Nephron progenitor cell (in vitro differentiated cells): ENCODE measurements at places on chromosomes 3 and 15.

DNA sequence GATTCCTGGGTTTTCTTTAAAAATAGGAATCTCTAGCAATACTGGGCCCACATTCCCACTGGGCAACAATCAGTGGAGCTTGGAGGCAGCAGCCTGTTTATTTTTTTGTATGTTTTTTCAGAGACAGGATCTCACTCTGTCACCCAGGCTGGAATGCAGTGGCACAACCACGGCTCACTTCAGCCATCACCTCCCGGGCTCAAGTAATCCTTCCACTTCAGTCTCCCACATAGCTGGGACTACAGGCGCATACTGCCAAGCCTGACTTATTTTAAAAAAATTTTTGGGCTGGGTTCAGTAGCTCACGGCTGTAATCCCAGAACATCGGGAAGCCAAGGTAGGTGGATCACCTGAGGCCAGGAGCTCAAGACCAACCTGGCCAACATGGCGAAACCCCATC, 29.1 kb upstream of the GNB5 start:
- DNase-seq, result no peak

DNA sequence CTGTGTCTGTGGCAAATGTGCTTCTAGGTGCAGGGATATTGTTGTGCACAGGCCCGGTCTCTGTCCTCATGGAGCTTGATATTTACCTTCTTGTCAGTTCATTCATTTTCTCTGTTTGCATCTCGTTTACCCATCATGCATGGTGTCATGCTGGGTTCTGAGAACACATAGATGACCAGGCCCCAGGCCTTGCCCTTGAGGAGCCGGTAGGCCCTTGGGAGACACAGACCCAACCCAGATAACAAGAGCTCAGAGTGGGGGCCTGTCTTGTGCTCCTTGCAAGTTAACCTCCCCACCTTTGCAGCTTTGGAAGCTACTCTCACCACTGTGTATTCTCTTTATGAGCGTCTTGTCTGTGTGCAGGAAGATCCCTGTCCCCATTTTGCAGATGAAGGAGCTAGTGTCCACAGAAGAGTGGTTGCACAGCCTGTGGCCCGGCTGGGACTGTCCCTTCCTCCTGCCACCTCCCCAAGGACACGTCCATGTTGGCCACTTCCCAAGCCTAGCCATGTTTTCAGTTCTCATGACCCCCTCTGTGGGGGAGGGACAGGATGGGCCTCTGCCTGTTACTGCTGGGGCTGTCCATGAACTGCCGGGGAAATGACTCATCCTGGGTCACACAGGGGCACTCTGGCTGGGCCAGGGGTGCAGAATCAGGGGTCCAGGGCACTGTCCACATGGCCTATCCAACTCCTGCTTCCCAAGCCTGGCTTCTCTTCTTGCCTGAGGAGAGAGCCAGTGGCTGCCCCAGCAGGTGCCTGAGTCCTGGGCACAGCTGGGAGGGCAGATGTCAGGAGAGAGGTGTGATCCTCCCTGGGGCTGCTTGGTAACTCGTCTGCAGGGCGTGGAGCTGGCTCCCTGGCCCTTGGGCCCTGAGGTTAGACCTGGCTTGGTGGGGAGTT, 3.4 kb downstream of the SNX33 start:
- DNase-seq, result no peak

GRCh38 chr15:43105077-43105736, 631 bp downstream of the UBR1 start:
- no peak for DNase-seq

GRCh38 chr3:112508860-112509259, 9.6 kb upstream of the BTLA start:
- DNase-seq, result no peak

DNA sequence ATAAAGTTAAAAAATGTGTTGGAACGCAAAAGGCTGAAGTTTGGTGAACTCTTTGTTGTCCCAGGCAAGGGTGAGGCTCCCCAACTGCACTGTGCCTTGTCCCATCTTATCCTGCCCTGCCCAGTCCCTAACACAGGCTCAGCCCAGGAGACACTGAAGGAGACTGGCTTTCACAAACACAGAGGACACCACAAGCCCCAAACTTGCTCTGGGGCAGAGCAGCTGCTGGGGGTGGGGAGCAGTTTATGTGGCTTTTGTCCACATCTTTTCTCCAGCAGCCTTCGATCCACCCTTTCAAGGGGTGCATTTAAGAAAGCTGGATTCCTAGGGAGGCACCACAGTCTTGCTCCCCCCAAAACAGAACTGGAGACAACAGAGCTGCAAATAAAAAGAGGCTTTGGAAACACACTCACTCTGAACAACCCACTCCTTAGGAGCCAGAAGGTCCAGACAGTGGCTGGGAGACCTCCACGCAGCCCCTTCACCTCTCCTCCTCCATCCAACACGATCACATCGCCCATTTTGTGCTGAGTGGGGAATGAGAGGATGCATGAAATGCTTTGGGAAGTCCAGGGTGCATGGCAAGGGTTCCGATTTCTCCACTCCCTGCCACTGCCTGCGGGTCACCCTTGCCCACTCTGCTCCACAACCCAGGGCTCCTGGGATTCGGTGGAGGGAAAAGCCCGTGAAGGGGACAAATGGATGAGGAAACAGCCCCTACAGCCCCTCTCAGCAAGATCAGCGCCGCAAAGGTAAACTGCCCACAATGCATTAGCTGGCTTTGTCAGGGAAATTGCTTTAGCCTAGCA, 260.5 kb upstream of the TLE3 start:
- no peak for DNase-seq

GRCh38 chr3:18442756-18443664, 17.9 kb upstream of the SATB1 start:
- DNase-seq, result peak; percentile 5

GRCh38 chr3:20069178-20069532, 28.9 kb downstream of the KAT2B start:
- DNase-seq, result no peak

- no peak for DNase-seq
These were observed 77.2 kb downstream of the CADPS start for GRCh38 chr3:62798000-62798399.

- DNase-seq, result no peak
These were observed 120.3 kb downstream of the ARRDC4 start for GRCh38 chr15:98080791-98081190.

- DNase-seq, result no peak
These were observed 15.0 kb upstream of the CCDC39 start for GRCh38 chr3:180694321-180694720.

- DNase-seq, result no peak
These were observed 39.4 kb downstream of the MOBP start for GRCh38 chr3:39506863-39507262.

DNA sequence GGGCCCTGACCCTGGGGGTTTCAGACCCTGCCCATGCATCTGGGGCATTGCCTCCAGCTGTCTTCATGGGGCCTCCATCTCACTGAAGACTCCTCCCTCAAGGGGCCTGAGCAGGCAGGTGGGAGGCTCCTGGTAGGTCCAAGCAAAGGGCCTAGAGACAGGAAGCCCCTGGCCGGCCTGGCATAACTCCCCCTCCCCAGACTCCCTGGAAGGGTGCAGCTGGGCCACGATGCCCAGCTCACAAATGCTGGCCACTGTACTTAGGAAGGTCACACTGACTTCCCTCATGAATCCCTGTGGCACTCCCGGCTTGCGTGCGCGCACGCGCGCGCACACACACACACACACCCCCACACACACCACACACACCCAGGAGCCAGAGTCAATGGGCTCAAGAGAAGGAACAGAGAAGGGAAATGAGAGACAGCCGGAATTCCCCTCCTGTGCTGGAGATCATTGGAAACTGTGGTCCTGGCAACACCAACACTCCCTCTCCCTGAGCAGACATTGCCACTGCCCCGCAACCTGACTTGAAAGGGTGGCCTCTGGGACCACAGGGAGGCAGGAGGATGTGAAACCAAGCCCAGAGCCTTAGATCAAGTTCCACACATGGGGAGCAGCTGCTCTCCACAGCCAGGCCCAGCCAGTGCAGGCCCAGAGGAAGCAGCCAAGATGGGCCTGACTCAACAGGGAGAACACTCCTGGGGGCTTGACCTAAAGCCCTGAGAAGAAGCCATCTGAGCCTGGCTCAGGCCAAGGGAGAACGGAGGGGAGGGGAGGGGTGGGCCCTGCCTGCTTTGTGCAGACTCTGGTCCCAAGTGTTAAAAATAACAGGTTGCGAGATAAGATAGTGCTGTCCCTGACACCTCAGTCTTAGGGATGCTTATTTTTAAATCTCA, 69.7 kb downstream of the SCN5A start:
- no peak for DNase-seq

- peak; percentile 63 for DNase-seq
These were observed 61.5 kb upstream of the GRM7 start for GRCh38 chr3:6799264-6799915.

DNA sequence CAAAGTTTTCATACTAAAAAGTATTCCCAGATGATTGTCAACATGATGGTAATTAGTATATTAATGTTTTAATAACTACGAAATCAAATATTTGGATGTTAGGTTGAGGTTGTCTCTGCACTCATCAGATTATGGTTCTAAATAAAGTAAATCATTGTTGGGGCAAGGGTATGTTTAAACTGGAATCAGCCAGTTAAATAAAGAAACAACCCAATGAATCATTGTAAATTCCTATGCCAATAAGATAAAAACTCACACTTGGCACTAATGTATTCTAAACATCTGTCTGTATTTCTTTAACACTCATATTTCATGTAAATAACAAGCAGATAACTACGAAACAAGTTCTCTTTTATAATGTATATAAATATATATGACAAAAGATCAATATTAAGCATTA, 92.7 kb downstream of the PEAK1 start:
- no peak for DNase-seq

GRCh38 chr3:46676601-46677410, 16.7 kb downstream of the ALS2CL start:
- DNase-seq, result no peak

GRCh38 chr15:33159726-33160453, 34.6 kb downstream of the FMN1 start:
- no peak for DNase-seq

DNA sequence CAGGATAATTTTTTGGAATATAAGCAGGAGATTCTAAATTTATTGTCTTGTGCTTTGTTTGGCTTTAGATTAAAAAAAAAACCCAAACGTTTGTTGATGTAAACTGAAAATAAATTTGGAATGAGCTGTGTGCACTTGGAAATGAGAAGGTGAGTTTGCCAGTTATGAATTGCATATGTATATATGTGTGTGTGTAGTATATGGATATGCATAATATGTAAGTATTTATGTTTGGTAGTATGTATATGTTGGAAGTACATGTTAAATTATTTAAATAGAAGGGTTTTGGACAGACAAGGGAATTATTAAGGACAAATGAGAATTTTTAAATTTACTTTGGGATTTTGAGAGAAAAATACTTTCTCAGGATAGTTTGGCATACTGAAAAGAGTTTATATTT, 265.8 kb upstream of the CNTN3 start:
- DNase-seq, result no peak

DNA sequence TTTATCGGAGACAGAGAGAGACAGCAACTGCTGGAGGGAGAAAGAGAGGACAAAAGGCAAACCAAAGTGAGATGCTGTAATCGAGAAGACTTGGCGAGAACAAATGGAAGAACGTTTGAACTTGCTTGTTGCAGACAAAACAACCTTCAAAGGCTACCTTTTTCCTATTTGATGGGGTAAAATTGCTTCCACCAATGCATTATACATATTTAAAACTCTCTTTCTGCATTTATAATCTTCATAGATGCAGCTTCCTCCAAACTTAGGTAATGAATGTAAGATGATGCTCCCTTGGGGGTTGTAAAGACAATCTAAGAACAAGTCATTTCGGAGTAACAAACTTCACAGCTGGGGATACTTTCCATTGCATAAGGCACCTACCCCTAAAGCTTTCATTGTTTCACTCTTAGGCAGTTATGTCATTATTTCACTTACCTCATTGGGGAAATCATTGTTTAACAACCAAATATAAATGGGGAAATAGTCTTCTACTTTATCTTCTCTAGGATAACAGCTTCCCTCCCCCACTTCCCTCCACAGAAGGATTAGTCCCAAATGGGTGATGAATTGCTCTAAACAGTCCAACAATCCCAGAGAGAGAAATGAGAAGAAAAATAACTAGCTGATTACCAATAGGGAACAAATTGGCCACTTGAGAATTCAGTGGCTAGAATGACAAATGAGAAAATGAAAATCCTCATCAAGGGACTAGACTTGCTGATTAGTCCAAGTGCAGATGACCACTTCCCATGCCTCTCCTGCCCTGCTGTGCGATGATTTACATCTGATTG, 269.8 kb upstream of the ADAMTS9 start:
- DNase-seq, result no peak

- DNase-seq, result no peak
These were observed 312.7 kb upstream of the TGFBR2 start for GRCh38 chr3:30293621-30294240.

- DNase-seq, result no peak
These were observed 35.0 kb downstream of the SATB1 start for GRCh38 chr3:18390024-18390660.

DNA sequence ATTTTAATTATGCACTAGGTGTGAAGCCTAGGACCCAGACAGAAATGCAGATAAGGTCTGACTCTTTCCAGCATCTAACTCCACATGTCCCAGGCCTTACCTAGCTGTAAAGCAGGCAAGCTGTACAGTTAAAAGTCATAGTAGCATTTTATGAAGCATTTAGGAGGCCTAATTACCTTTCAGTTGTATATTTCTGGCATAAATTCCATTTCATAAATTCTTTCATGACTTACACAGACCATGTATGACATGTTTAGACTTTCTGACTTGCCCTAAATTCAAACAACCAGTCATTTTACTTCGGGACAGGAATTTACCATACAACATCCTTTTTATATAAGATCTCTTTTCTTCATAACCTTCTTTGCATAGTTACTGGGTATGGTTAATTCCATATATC, 35.3 kb upstream of the THUMPD3 start:
- no peak for DNase-seq

GRCh38 chr15:98628216-98628615, 20.1 kb upstream of the IGF1R start:
- no peak for DNase-seq

DNA sequence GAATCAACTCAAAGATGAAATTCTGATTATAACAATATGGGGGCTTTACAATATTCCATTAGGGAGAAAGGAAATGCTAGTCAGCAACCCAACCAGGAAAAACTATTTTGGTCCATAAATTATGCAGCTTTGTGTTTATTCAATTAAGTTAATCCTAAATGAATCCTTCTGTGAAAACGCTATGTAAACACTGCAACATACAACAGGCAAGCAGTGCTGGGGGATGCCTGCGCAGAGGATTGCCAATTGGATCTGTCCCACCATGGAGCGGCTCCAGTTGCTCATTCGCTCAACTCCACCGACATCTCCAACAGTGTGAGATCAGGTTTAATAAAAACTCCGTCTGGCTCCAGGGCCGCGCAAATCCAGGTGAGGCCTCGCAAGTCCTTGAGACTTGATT, 290.5 kb upstream of the VEPH1 start:
- no peak for DNase-seq
